NCI-H2171 treated with DMSO at 0.1 percent for 48 hours (cell line): ENCODE measurements at places on chromosomes 2 and 18.
A peak's percentile ranks its signal among the peaks of the same experiment; 100 is the strongest.

GRCh38 chr18:58851856-58852255, 12.8 kb upstream of the ZNF532 start:
- DNase-seq: no peak

- DNase-seq: no peak
Observed at GRCh38 chr2:120552800-120553481, 182.7 kb upstream of the GLI2 start.

DNA sequence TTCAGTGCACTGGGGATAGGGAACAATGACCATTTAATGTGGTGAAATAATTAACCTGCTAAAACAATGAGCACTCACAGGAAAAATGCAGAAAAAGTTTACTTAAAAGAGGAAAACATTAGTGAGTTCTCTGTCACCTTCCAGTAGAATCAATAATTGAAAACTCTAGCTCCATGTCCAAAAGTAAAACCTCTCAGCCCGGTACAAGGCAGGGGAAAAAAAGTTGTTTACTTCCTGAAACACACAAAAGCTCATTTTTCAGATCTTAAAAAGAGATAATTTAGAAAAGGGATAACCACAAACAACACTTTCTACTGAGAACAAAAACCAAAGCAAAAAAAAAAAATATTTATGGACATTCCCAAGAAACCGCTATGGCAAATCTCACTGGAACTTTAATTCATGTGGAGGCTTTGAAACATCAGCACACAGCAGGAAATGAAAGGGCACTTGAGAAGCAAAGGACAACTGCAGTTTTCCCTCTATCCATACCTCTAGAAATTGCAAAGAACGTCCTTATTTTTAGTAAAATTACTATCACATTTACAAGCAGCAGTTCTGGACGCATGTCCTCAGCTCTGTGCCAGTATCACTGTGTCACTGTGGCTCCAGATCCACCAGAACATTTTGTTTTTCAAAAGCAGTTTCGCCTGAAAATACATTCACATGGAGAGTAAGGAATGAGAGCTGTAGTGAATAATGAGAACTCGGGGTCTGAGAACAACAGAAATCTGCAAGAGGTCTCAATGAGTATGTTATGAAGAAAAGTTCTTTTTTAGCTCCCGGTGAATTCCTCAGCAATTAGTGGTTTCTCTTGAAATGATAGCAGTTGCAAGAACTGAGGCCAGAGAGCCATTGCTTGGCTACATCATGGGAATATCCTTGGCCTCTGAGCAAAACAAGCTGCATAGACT, 44.7 kb upstream of the DNAH7 start:
- DNase-seq: no peak

GRCh38 chr2:134247679-134248078, 6.2 kb upstream of the MGAT5 start:
- no peak for DNase-seq

- DNase-seq: no peak
Observed at GRCh38 chr2:198080879-198081765, 276.7 kb downstream of the PLCL1 start.

DNA sequence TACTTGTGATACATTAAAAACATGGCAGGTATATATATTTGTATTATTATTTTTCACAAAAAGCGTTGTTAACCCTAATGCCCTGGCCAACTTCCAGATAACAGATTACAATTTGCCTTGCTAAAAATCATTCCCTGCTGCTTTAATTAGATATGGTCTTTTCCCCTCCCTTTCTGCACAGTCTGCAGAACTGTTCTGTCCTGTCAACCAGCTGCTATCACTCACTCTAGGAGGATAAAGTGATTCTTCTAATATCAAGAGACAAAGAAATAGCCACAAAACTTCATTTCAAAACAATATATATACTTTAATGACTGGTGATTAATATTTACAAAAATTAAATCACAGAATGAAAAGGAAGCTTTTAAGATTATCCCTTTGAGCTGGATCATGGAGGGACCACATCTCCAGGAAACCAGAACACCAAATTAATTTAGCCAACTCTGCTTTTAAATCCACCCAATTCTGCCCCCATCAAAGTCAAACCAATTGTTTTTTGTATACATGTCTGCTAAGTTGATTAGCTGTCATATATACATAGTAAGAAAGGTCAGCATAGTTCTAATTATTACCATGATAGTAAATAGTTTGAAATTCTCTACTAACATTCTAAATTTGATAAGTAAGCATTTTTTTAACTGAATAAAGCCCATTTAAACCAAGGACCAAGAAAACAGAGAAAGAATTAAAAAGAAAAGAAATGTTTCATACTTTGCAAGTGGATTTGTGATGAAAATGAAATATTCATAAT, 55.7 kb downstream of the RND3 start:
- DNase-seq: no peak

GRCh38 chr2:112161431-112162145, 23.4 kb downstream of the FBLN7 start:
- peak; percentile 83 for DNase-seq
